Activated naive CD8-positive, alpha-beta T cell treated with anti-CD3 and anti-CD28 coated beads, Interleukin-2, amount 10 ng/mL, durations not matched to agents 7 days and 5 days (primary cell): ENCODE measurements at places on chromosomes 5 and 9. TPM values are rescaled to one million over a fixed set of nuclear protein-coding genes. Genes with fewer than 3 reads are reported as not detected.
A peak's percentile ranks its signal among the peaks of the same experiment; 100 is the strongest.

DNA sequence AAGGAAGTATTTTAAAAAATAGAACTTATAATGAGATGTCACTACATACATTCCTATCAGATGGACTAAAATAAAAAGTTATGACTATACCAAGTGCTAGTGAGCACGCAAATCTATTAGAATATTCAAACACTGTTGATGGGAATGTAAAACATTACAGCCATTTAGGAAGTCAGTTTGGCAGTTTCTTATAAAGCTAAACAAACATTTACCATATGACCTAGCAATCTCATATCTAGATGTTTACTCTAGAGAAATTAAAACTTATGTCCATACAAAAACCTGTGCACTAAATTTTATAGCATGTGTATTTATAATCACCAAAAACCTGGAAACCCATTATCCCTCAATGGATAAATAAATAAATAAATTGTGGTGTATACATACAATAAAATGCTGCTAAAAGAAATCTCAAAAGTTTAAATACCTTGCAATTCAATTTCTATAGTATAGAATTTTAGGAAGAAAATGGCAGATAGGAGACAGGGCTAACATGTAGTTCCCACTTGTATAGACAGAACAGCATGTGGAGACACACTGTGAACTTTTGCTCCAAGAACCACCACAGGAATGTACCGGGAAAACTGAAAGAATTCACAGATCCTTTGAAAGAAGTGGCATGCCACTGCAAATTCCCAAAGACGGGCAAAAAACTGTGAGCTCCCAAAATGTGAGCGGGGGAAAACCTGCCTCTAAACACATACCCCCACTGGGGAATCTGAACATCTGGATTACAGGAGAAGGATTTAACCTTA lies 174.6 kb upstream of the SPEF2 start:
- H3K4me3 ChIP-seq: no peak overlapping the region
- no peak for DNase-seq
- H3K4me1 ChIP-seq: peaks cover 4% of the 10 kb centered on the region
- peaks cover 7% of the 10 kb centered on the region for H3K27me3 ChIP-seq
- H3K36me3 ChIP-seq: no peaks in the 10 kb centered on the region

DNA sequence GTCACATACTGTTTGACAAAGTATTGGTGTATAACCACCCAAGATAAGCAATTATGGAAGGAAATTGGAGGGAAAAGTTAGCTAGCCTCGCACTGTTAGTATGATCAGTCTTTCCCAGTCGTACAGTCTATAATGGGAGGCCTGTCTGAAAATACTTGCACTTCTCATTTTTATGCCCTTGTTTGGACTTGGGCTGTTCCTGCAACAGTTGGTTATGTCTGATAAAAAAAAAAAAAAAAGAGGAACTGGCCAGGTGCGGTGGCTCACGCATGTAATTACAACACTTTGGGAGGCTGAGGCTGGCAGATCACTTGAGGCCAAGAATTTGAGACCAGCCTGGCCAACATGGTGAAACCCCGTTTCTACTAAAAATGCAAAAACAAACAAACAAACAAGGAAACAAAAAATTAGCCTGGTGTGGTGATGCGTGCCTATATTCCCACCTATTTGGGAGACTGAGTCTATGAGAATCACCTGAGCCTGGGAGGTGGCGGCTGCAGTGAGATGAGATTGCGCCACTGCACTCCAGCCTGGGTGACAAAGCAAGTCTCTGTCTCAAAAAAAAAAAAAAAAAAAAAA lies 58.3 kb upstream of the ANKRD33B start:
- H3K27me3 ChIP-seq: peaks cover 4% of the 10 kb centered on the region
- no peaks in the 10 kb centered on the region for H3K4me1 ChIP-seq
- H3K4me3 ChIP-seq: no peak overlapping the region

GRCh38 chr9:77016121-77016525 lies 3.3 kb upstream of the FOXB2 start:
- H3K36me3 ChIP-seq: peaks cover 4% of the 10 kb centered on the region
- H3K27ac ChIP-seq: no peak overlapping the region
- peak; percentile 37 for DNase-seq
- peaks cover 83% of the 10 kb centered on the region for H3K27me3 ChIP-seq
- no peak overlapping the region for H3K4me3 ChIP-seq

GRCh38 chr5:4855036-4855435 lies 285.1 kb upstream of the ADAMTS16 start:
- no peak overlapping the region for H3K27ac ChIP-seq
- H3K27me3 ChIP-seq: no peaks in the 10 kb centered on the region
- no peak overlapping the region for H3K4me3 ChIP-seq
- no peaks in the 10 kb centered on the region for H3K4me1 ChIP-seq

DNA sequence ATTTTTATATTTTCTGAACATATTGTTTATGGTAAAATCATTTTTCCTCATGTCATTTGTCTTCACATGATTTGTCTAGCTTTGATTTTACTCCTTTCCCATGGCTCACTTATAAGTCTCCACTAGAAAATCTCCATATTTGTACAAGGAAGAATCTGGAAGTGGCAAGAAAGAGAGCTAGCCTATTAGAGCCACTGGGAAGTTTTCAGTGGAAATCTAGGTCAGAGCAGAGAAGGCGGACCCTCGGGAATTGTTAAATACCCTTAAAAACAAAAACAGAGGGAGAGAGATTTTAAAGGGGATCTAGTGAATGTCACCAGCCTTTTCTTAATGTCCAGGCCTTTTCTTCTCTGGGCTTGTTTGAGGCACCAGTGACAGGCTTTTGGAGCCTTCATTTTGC lies 56.6 kb downstream of the GRAMD2B start:
- no peak overlapping the region for H3K27ac ChIP-seq
- no peak for DNase-seq
- no peaks in the 10 kb centered on the region for H3K4me1 ChIP-seq
- no peaks in the 10 kb centered on the region for H3K27me3 ChIP-seq

DNA sequence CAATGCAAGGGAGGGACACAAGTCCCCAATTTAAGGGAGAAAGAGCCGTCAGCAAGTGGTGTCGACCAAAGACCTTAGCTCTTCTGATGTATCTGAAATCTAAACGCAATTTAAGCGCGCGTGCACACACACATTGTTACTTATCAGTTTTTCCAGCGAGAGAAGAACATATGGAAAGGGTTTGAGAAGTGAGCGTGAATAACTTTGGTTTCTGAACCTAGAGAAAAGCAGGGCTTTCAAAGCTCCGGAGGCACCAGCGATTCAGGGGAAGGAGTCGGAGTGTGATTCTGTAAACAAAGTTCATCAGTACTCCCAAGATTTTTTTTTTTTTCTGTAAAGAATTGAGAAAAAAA lies 191.8 kb downstream of the MEF2C start:
- peak overlapping the region; percentile 54 for H3K4me3 ChIP-seq
- DNase-seq: no peak
- H3K36me3 ChIP-seq: no peaks in the 10 kb centered on the region
- peak overlapping the region; percentile 77 for H3K27ac ChIP-seq
- H3K27me3 ChIP-seq: peaks cover 96% of the 10 kb centered on the region

DNA sequence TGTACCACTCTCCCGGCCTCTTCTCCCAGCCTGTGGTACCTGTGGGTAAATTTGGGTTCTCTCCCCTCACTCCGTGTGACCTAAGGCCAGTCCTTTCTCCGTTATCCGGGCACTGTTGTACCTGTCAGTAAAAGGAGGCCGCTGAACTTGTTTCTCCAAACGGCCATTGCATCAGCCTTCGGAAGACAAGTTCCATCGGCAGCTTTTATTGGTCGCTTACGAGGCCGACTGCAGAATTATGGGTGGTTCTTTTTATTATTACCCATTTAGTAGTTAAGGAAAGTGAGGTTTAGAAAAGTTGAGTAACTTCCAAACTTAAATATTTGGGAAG lies 558 bp downstream of the GRPEL2 start:
- no peak for DNase-seq
- peak overlapping the region; percentile 93 for H3K4me3 ChIP-seq
- H3K27ac ChIP-seq: peak overlapping the region; percentile 92

GRCh38 chr5:139690803-139691629 lies 42.9 kb downstream of the CXXC5 start:
- no peak overlapping the region for H3K27ac ChIP-seq
- H3K4me1 ChIP-seq: peaks cover 5% of the 10 kb centered on the region
- peaks cover 5% of the 10 kb centered on the region for H3K27me3 ChIP-seq

IRX2 gene
- total RNA-seq: not detected
